ENCODE measurements at places on chromosomes 5 and 9.

- no peak for DNase-seq
Measured at GRCh38 chr5:155624597-155625241, 611.2 kb downstream of the KIF4B start.

GRCh38 chr5:86127696-86128095 is 490.0 kb upstream of the COX7C start:
- no peak for DNase-seq

- DNase-seq: no peak
Measured at GRCh38 chr5:168781941-168782571, 202.9 kb upstream of the PANK3 start.

DNA sequence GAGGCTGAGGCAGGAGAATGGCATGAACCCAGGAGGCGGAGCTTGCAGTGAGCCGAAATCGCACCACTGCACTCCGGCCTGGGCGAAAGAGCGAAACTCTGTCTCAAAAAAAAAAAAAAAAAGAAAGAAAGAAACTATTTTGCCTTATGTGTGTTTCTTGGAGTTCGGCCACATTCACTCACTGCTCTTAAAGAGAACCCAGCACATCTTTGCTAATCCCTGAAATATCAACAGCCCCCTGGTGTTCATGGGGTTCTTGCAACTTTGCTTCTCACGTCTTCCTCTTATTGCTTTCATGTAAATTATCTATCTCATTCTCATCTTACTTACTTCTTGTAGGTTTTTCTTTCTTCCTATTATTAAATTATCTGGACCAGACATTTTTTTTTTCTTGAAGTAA is 126.3 kb upstream of the ASTN2 start:
- DNase-seq: no peak

DNA sequence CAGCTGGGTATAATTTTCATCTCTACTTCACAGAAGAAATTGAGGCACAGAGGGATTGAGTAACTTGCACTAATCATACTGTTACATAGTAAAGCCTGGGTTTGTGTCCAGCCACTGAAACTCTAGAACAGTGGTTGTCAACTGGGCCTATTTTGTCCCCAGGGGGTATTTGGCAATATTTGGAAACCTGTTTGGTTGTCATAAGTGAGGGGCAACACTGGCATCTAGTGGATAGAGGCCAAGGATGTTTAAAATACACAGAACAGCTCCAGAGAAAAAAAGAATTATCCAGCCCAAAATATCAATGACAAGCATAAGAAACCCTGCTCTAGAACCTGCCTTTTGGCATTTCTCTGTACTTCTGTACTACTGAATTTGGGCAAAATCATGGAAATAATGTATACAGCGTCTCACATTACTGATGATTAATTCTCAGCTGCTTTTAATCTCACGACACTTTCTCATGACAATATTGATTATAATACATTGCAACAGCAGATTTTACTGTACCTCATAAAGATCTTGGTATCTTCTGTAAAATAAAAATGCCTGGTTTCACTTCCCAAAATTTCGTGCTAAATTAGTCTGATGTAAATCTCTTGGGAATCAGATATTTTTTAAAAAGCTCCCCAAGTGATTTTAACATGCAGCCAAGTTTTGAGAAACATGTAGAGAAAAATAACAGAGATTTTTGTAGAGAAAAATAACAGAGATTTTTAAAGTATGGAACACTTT is 112.7 kb downstream of the RORB start:
- no peak for DNase-seq

DNA sequence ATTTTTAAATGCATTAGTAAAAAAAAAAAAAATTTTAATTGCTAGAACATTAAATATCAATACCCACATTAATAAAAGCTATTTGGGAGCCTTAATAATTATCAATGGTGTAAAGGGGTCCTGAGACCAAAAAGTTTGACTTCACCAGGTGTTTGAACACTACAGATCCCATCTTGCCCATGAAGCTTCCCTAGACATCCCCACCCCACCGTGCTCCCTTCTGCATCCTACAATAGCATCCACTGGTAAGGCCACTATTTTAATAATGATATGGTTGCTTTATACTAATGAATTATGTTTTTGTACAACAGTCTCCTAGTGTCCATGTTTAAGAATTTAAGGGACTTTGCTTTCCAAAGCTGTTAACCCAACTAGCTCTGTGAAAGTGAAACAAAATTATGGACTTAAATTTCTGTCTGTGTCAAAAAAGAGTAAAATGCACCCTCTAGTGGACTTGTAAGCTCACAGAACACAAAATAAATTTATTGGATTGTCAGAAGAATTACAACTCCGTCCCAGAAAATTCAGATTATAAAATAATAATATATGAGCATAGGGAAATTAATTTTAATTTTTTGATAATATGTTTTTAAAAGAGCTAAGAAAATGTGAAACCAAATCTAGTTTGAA is 76.0 kb downstream of the ARL15 start:
- DNase-seq: no peak

GRCh38 chr9:110900917-110901316 is 137.4 kb downstream of the LPAR1 start:
- DNase-seq: no peak
